DMS79 (cell line): ENCODE measurements at places on chromosomes 1 and 21.

DNA sequence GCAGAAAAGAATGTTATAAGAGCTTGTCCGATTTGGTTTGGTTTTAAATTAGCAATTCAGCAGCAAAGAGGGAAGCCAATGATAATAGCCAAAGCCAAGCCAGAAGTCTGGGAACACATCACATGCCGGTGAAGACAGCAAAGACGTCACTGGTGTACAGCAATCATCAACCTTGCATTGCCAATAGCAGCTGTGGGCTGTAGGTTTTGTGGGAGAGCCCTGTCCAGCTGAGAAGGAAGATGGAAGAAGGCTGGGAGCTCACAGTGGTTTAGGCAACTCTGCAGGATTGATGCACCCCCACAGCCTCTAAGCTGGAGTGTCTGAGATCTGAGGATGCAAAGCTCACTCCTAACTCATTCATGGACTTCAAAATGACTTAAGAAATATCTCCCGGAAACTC, 338.7 kb downstream of the SIPA1L2 start:
- no peak for DNase-seq

DNA sequence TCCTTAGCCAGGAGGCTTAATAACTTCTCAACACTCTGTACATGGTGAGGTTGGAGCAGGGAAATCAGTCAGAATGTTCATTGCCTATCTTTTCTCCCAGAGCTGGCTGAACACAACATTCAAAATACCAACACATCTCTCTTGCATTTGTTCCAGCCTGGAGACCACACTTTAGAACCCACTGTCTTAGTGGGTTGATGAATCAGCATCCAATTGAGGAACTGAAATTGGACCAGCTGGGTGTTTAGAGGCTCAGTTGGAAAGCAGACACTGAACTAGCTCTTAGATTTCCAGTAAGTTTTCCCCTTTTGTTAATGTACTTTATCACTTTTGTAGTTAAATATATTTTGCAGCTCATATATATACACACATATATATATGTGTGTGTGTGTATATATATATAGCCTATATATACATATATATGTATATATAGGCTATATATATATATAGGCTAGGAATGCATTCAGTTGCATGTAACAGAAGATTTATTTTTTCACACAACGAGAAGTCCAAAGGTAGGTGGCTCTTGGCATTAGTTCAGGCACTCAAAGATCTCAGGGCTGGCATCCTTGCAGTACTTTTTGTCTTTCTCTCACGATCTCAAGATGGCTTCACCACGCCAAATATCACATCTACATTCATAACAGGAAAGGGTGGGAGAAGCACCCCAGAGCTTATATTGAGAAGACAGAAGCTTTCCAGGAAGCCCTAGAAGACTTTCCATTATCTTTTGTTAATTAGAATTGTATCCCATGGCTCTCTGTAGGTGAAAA, 35.0 kb upstream of the HUNK start:
- no peak for DNase-seq

GRCh38 chr1:170085091-170085490, 10.6 kb upstream of the KIFAP3 start:
- no peak for DNase-seq

- no peak for DNase-seq
Observed at GRCh38 chr1:198254948-198255347, 98.2 kb downstream of the NEK7 start.

GRCh38 chr1:233189526-233189925, 106.0 kb downstream of the PCNX2 start:
- DNase-seq = no peak

DNA sequence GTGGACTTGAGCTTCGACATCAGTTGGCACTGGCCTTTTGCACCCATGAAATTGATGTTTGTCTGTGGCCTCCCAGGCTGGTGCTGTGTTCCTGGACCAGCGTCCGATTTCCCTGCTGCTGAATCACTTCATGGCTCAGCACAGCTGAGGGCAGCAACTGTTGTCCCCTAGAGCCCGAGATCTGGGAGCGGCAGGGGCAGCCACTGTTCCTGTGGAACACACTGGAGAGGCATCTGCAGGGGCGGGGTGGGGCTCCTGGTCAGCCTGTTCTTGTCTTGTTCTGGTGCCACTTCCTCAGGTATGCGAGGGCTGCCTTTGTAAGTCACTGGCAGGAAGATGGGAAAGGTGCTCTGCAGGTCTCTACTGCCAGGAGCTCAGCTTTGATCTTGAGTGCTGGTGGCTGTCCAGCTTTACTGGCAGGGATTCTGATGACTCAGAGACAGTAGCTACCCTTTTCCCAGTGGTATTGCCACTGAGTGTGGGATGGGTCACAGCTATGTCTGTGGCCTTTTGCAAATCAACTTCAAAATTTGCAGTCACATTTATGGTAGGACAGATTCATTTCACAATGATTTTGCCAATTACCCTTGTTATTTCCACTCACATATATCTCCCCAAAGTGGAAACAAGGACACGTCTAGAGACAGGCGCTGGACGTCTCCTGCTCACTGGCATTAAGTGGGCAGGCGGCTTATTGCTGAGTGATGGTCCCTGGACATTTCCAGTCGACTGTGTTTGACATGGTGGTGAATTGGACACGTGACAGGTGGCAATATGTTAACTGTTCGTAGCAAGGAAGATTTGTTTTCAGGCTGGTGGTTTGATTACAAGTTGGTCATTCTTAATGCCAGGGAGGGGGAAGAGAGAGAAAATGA, 15.3 kb downstream of the AGPAT3 start:
- no peak for DNase-seq

DNA sequence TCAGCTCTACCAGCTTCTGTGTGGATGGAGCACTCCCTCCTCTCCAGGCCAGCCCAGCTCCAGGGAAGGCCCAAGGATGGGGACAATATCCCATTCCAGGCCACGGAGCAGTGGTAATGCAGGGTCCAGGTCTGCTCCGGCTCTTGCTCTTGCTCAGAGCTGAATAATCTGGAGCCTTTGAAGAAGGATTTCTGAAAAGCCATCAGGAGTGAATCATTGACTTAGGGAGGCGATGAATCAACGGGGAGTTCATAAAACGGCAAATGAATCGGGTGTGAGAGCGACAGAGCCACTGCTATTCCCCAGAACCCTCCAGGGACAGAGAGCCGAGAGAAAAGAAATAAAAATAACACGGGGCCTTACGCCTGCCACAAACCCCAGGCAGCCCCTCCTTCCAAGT, 7.7 kb downstream of the POU3F1 start:
- no peak for DNase-seq
